ENCODE measurements at places on chromosomes 2 and 18. TPM values are rescaled to one million over a fixed set of nuclear protein-coding genes. Genes with fewer than 3 reads are reported as not detected.

Gene CXCR1
- total RNA-seq: not detected

DNA sequence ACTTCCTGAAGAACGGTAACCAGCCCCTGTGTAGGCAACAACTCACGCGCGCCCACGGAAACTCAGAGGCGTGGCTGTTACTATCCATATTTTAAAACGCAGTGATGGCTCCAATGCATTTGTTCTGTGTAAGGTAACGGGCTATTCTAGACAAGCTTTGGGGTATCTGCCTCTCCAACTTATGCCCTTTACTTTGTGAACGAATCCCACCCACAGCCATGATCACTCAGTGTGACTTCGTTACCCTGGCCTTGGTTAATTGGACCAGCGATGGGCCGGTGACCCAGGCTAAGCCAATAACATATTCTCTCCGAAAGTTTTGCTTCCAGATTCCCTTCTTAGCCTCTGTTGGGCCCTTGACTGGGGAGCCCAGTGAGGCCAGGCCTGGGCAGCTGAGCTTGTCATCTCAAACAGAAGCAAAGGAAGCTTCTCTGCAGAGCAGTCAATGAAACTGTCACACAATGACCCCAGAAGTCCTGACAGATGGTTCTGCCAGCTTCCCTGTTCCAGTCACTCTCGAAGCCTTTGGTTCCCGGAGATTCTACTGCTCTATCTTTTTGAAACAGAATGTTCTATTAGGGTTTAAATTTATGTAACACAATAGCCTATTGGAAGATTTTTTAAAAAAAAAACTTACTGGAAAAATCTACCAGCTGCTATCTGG lies 30.7 kb upstream of the ROCK2 start:
- peaks cover 13% of the 10 kb centered on the region for H3K4me1 ChIP-seq
- no peak for DNase-seq
- no peak overlapping the region for H3K4me3 ChIP-seq
- H3K36me3 ChIP-seq: no peaks in the 10 kb centered on the region
- H3K27me3 ChIP-seq: peaks cover 4% of the 10 kb centered on the region
- peak overlapping the region; percentile 50 for H3K27ac ChIP-seq

GRCh38 chr2:9365498-9366019 lies 57.8 kb downstream of the ITGB1BP1 start:
- no peaks in the 10 kb centered on the region for H3K36me3 ChIP-seq
- H3K4me1 ChIP-seq: peaks cover 7% of the 10 kb centered on the region
- H3K4me3 ChIP-seq: no peak overlapping the region
- H3K27me3 ChIP-seq: peaks cover 6% of the 10 kb centered on the region
- DNase-seq: no peak

Gene POTEJ
- not detected for total RNA-seq

DNA sequence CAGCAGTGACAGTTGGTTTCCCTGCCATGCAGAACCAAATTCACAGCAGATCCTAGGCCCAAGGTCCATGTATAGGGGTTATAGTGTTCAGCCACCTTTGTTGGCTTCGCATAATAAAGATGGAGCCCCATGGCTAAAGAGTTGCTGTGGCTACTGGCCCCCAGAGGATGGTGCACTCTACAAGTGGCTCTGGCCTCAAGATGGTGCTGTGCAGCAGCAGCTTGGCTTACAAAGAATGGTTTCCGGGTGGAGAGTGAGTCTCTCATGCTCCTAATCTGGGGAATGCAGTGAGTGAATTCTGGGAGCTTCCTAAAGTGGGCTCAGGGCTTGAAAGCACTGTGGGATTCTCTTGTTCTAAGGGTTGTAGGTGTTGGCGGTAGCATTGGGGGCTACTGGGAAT lies 1199.7 kb downstream of the CNTNAP5 start:
- H3K4me1 ChIP-seq: no peaks in the 10 kb centered on the region
- H3K4me3 ChIP-seq: no peak overlapping the region
- peaks cover 5% of the 10 kb centered on the region for H3K36me3 ChIP-seq
- DNase-seq: no peak
- H3K27ac ChIP-seq: no peak overlapping the region
- peaks cover 2% of the 10 kb centered on the region for H3K27me3 ChIP-seq

DNA sequence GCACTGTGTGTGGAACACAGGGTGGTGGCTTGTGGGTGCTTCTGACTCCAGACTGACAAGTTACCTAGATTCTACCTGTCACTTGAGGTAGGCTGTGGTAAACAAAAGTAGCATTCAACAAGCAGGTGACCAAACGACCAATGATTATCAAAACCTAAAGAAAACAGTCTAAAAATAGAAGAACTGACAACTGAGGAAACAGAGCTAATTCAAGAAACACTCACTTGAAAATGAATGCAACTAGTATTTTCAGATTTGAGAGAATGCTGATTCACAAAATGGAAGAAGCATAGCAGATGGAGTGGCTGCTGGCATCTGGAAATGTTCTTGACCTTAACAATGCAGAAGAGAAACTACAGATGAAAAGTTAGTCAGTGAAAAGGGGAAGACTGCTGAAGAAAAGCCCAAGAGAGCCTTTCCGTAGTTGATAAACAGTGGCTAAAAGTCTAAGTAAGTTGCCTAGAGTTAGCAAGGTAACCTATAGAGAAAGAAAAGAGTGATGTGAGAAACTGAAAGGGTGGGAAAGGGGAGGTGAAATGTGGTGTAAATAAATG lies 170.4 kb downstream of the NCK2 start:
- peaks cover 20% of the 10 kb centered on the region for H3K36me3 ChIP-seq
- no peak overlapping the region for H3K4me3 ChIP-seq
- no peak overlapping the region for H3K27ac ChIP-seq

Gene PCARE
- 0.66 TPM for total RNA-seq

DNA sequence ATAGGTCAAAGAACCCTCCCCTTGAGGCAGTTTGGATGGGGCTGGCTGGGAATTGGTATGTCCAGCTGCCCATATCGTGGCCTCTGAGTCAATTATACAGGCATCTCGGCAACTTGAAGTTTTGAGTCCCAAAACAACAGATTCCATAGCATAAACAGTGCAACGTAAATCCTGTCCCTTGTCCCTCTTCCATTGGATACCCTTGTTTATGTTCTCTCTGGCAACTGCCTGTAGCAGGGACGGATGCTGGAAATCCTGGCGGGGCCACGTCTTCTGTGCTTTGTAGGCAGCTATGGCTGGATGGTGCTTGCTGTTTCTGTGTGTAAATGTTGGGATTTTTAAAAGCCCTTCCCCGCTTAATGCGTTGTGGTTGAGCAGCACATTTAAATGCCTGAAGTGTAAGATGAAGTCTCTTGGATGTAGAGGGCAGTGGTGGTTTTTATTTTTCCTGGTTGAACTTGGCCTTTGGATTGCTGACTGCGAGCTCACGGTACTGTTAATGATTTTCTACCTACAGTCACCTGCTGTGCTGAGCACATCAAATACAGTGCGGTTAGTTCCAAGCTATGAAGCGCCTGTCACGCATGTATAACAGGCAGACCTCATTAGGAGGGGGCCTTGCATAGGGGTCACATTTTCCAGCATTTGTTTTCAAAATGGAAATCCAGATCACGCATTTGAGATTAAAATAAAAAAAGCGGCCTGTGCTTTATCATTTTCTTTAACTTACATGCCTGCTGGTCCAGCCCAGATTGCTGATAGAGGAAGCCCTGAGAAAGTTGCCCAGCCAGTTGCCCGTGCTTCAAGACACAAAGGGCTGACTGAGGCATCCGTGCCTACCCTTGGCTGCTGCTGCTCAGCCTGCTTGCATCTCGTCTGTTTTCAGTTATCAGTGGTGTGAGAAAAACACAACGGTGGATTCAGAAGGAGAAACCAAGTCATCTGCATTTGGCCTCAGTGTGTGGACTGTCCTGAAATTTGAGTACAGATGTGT lies 84.7 kb downstream of the NEDD4L start:
- peaks cover 3% of the 10 kb centered on the region for H3K27me3 ChIP-seq
- H3K27ac ChIP-seq: no peak overlapping the region
- H3K36me3 ChIP-seq: peaks cover under 1% of the 10 kb centered on the region
- peaks cover 16% of the 10 kb centered on the region for H3K4me1 ChIP-seq
- DNase-seq: no peak
- H3K4me3 ChIP-seq: no peak overlapping the region

Gene PRR30
- not detected for total RNA-seq

DNA sequence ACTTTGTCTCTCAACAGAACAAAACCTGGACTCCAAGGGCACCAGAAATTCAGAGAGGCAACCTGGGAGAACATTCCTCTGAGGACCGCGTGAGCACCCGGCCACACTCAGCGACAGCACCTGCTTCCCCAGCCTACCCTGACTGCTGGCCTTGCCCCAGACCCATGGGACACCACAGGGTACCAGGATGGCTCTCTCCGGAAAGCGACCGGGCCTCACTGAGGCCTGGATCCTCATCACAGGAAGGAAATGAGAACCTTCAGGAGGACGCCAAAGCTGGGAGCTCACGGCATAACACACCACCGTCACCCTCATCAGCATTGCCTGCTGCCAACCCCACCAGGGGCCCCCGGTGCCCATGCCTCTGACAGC lies 38.9 kb downstream of the HS6ST1 start:
- H3K27ac ChIP-seq: no peak overlapping the region
- H3K36me3 ChIP-seq: peaks cover 11% of the 10 kb centered on the region

GRCh38 chr2:157444641-157445040 lies 752 bp upstream of the CYTIP start:
- no peak overlapping the region for H3K27ac ChIP-seq
- no peaks in the 10 kb centered on the region for H3K36me3 ChIP-seq
- H3K4me3 ChIP-seq: no peak overlapping the region
- H3K4me1 ChIP-seq: no peaks in the 10 kb centered on the region

GRCh38 chr2:205086662-205087061 lies 541.4 kb downstream of the PARD3B start:
- no peaks in the 10 kb centered on the region for H3K4me1 ChIP-seq
- no peak overlapping the region for H3K27ac ChIP-seq
- no peaks in the 10 kb centered on the region for H3K27me3 ChIP-seq
- H3K4me3 ChIP-seq: no peak overlapping the region
- no peak for DNase-seq

DNA sequence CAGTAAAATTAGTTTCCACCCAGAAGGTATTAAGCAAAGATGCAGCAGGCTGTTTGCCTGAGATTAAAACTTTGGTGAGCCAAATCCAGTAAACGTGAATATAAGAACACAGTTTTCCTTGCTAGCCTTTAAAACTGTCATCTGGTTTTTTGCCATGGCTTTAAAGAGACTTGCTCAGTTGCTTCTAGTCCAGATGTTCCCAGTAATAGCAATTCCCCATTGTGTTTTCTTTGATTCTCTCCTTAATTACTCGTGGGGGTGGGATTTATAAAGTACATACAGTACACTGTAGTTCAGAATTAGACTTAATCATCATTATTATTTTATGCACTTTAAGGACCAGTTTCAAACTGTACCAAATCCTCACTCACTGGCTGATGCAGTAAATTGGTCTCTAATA lies 303.5 kb upstream of the ZNF804A start:
- no peak for DNase-seq
- no peak overlapping the region for H3K4me3 ChIP-seq
- H3K27me3 ChIP-seq: no peaks in the 10 kb centered on the region
- no peaks in the 10 kb centered on the region for H3K4me1 ChIP-seq

- no peaks in the 10 kb centered on the region for H3K27me3 ChIP-seq
- no peak overlapping the region for H3K4me3 ChIP-seq
- no peak overlapping the region for H3K27ac ChIP-seq
- no peak for DNase-seq
- H3K36me3 ChIP-seq: peaks cover 3% of the 10 kb centered on the region
Measured at GRCh38 chr2:86097114-86097896, 8.4 kb downstream of the POLR1A start.

DNA sequence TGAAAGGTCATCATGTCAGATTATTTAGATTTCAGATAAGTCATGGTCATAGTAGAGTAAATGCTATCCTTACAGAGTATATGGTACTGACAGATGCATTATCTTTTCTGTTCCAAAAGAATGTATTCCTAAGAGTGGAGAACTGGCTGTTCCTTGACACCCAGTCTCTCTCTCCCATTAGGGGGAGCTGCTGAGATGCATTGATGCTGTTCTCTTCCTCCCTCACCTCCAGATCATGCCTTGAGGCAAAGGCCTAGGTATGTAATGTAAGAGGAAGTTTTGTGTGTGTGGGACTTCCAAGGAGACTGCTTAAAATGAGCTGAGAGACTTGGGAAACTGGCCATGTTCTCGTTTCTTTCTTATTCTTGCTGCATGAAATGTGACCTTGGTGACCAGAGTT lies 979.5 kb upstream of the CELF4 start:
- no peaks in the 10 kb centered on the region for H3K27me3 ChIP-seq
- H3K4me1 ChIP-seq: peaks cover 11% of the 10 kb centered on the region
- peak; percentile 17 for DNase-seq
- H3K27ac ChIP-seq: no peak overlapping the region
- H3K4me3 ChIP-seq: no peak overlapping the region

Gene GPR155
- 51.1 TPM for total RNA-seq

Gene PTPRN
- 104 TPM for total RNA-seq

Gene ZEB2
- total RNA-seq: 121 TPM

GRCh38 chr18:59516356-59517155 lies 157.5 kb upstream of the LMAN1 start:
- H3K4me3 ChIP-seq: no peak overlapping the region
- peaks cover 5% of the 10 kb centered on the region for H3K36me3 ChIP-seq
- no peaks in the 10 kb centered on the region for H3K27me3 ChIP-seq
- DNase-seq: no peak
- peaks cover 2% of the 10 kb centered on the region for H3K4me1 ChIP-seq

DNA sequence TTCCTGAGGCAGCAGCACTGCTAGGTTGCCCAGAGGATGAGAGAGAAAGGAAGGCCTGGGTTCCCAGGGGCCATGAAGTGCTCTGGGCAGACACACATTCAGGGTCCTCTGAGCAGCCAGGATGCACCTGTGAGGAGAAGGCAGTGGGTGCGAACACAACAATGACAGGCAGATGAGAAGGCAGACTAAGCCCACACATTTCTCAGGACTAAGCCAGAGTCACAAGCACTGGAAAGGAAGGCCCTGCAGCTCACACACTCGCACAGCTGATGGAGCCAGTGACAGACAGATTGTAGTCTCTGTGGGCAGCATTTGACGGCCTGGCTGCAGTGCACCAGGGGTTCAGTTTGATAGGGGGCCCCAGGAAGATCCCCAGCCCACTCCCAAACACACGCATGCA lies 61.8 kb downstream of the ARHGEF4 start:
- DNase-seq: no peak
- H3K27me3 ChIP-seq: no peaks in the 10 kb centered on the region
- H3K36me3 ChIP-seq: no peaks in the 10 kb centered on the region
- peaks cover 20% of the 10 kb centered on the region for H3K4me1 ChIP-seq
- peak overlapping the region; percentile 70 for H3K27ac ChIP-seq
- no peak overlapping the region for H3K4me3 ChIP-seq

GRCh38 chr2:171882089-171882769 lies 11.8 kb downstream of the SLC25A12 start:
- no peak overlapping the region for H3K4me3 ChIP-seq
- no peak overlapping the region for H3K27ac ChIP-seq
- H3K36me3 ChIP-seq: no peaks in the 10 kb centered on the region
- DNase-seq: no peak
- no peaks in the 10 kb centered on the region for H3K27me3 ChIP-seq

Gene NPHP1
- total RNA-seq: 2.5 TPM

DNA sequence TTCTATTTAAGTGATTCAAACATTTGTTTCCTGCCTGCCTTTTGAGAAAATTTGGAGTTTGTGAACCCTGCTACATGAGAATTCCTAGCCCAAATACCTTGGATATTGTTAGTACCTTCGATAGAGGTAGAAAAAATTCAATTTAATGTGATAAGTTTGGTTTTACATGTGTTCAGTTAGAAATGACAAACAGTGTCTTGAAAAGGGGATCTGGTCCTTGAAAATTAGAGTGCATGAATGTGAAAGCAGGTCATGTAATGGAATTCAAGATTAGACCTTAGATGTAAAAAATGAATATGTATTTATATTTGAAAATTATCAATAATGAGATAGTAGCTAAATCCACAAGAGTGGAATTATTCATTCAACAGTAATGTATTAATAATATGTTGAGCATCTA lies 70.5 kb downstream of the PIK3C3 start:
- peaks cover 12% of the 10 kb centered on the region for H3K4me1 ChIP-seq
- H3K27ac ChIP-seq: no peak overlapping the region
- DNase-seq: no peak
- H3K27me3 ChIP-seq: no peaks in the 10 kb centered on the region

Measured in glutamatergic neuron (in vitro differentiated cells).